ENCODE measurements at places on chromosomes 5 and 9.

DNA sequence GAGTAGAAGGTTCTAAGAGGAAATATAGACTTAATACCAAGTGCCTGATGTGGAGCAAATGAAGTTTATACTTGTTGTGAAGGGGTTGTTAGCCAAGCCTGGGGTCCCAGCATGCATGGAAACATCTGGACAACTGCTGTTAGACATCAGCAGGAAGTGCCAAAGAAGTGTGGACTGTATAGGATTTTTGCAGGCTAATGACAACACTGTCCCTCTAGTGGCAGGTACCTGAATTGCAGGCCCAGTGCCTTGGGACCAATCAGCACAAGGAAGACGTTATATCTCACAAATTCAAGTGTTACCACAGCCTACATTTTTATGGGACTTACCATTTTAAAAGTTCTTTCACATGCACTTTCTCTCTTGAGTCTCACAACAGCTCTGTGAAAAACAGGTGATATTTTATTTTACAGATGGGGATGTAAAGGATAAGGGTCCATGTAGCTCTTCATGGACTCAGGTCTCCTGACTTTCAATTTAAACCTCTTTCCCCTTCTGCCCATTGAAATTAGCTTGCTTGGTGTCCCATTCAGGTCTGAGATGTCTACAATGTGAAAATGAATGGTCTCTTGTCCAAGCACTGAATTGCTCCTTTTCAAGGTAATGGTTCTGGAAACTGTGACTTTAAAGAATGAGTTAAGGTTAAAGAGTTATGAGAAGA lies 89.0 kb upstream of the MAP1B start:
- peak; percentile 27 for DNase-seq

DNA sequence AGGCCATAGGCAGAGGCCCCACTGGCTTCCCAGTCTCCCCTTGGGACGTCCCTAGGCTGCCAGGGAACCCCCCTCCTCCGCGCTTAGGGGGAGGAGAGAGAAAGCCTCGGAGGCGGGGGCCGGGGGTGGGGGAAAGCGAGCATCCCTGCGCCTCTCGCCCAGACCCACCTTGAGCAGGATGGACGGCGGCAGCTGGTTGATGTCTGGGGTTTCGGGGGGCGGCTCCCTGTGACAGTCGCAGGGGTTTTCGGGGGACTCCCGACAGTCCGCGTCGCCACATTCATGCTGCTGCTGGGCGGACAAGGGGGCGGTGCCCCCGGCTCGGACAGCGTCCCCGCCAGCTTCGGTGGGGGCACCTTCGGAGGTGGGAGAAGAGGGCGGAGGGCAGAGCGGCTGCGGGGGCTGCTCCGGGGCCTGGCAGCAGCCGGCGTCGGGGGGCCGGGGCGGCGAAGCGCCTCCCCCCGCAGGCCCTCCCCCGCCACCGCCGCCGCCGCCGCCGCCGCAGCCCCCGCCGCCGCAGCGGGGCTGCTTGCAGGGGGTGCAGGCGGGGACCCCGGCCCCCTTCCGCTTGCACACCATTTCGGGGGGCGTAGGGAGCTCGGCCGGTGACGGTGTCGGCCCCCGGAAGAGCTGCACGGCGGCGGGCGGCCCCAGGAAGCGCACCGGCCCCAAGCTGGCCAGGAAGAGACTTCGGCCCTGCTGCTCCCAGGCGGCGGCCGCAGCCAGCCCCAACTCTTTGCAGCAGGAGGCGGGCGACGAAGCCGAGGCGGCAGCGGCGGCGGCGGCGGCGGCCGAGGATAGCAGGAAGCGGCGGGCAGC lies 1.2 kb downstream of the FBXL17 start:
- DNase-seq = peak; percentile 69

DNA sequence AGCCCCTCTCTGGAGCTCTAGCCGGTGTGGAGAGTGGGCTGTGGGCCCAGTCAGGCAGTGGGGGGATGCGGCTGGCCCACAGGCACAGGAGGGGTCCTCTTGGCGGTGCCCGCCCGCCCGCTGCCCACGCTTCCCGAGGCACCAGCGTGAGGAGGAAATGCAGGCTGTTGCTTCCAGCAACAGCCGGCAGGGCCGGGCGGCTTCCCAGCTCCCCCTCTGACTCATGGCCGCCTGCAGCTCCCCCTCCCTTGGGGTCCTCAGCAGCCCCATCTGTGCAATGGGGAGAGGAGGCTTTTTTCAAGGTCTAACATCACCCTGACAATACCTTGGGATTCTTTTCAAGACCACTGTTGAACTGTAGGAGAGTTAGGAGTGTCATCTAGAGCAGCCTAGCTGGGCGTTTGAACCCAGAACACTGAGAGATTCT lies 10.4 kb downstream of the CXXC5 start:
- peak; percentile 65 for DNase-seq

GRCh38 chr9:33662871-33663270 lies 132.5 kb upstream of the PRSS3 start:
- DNase-seq = no peak

- DNase-seq = no peak
Measured at GRCh38 chr9:38066197-38066913, 2.7 kb downstream of the SHB start.

- no peak for DNase-seq
Measured at GRCh38 chr9:30534896-30535295, 1849.5 kb upstream of the ACO1 start.
